A673 (cell line): ENCODE measurements at places on chromosomes 4 and X. TPM values are rescaled to one million over a fixed set of nuclear protein-coding genes. Genes with fewer than 3 reads are reported as not detected.

Gene CCDC160
- total RNA-seq, result not detected in 2 replicates

Gene AMER1
- 3.4 and 4.3 TPM in 2 replicates for total RNA-seq

Gene SERPINA7
- not detected in 2 replicates for total RNA-seq

Gene PPP4R3C
- not detected in 2 replicates for total RNA-seq

Gene USP17L10
- not detected in 2 replicates for total RNA-seq

GRCh38 chrX:30577362-30577991 is at the start of gene TASL:
Gene TASL (minus strand): TSS chrX:30577766. CDS start chrX:30560355, 17,411 bp downstream.
- DNase-seq, result no peak
